ENCODE measurements at places on chromosomes 2 and 18. TPM values are rescaled to one million over a fixed set of nuclear protein-coding genes. Genes with fewer than 3 reads are reported as not detected.

The TFCP2L1 gene
- not detected for polyA plus RNA-seq

DNA sequence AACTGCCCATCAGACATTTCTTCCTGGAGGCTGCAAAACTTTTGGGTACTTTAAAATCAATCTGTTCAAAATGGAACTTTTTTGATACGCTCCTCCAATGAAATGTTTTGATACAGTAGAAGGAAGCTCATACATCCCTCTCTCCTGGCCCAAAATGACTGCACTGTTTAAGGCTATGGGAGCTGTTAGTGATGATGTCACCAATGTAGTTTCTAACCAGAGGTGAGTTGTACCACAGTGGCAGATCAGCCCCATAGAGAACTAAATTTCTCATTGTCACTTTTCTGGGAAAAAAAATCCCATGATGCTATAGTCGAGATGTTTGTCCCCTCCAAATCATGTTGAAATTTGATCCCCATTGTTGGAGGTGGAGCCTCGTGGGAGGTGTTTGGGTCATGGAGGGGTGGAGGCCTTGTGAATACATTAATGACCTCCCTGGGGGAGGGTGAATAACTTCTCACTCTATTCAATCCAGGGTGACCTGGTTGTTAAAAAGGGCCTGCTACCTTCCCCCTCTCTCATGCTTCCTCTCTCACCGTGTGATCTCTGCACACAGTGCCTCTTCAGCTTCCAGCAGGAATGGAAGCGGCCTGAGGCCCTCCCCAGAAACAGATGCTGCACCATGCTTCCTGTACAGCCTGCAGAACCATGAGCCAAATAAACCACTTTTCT, 117.4 kb upstream of the NPAS2 start:
- no peaks in the 10 kb centered on the region for H3K4me1 ChIP-seq
- DNase-seq, result no peak
- H3K36me3 ChIP-seq, result no peaks in the 10 kb centered on the region
- no peak overlapping the region for H3K4me3 ChIP-seq
- no peak overlapping the region for H3K27ac ChIP-seq
- H3K27me3 ChIP-seq, result peaks cover 3% of the 10 kb centered on the region

DNA sequence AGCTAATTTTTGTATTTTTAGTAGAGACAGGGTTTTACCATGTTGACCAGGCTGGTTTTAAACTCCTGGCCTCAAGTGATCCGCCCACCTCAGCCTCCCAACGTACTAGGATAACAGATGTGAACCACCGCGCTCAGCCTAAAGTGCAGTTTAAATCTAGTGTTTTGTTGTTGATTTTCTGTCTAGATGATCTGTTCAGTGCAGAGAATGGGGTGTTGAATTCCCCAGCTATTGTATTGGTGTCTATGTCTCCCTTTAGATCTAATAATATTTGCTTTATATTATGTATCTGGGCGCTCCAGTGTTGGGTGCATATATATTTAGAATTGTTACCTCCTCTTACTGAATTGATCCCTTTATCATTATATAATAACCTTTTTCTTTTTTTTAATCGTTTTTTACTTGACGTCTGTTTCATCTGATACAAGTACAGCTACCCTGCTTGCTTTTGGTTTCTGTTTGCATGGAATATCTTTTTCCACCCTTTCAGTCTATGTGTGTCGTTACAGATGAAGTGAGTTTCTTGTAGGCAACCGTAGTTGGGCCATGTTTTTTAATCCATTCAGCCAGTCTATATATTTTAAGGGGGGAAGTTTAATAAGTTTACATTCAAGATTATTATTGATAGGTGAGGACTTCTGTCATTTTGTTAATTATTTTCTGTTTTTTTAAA, 34.3 kb downstream of the GALM start:
- DNase-seq, result no peak
- H3K36me3 ChIP-seq, result no peaks in the 10 kb centered on the region
- H3K27me3 ChIP-seq, result no peaks in the 10 kb centered on the region
- no peaks in the 10 kb centered on the region for H3K4me1 ChIP-seq
- H3K4me3 ChIP-seq, result no peak overlapping the region

The AGAP1 gene
- 10.2 TPM for polyA plus RNA-seq

- H3K4me3 ChIP-seq, result no peak overlapping the region
- no peak overlapping the region for H3K27ac ChIP-seq
- no peak for DNase-seq
- no peaks in the 10 kb centered on the region for H3K4me1 ChIP-seq
- H3K36me3 ChIP-seq, result no peaks in the 10 kb centered on the region
Measured at GRCh38 chr2:124908411-124908810, 883.3 kb downstream of the CNTNAP5 start.

- no peaks in the 10 kb centered on the region for H3K36me3 ChIP-seq
- H3K27ac ChIP-seq, result no peak overlapping the region
- no peaks in the 10 kb centered on the region for H3K4me1 ChIP-seq
- H3K27me3 ChIP-seq, result no peaks in the 10 kb centered on the region
- DNase-seq, result no peak
Measured at GRCh38 chr2:224969095-224969494, 73.2 kb downstream of the DOCK10 start.

The MAP3K19 gene
- not detected for polyA plus RNA-seq

GRCh38 chr2:165601065-165601830, 131.8 kb downstream of the CSRNP3 start:
- H3K27me3 ChIP-seq, result peaks cover 2% of the 10 kb centered on the region
- H3K36me3 ChIP-seq, result no peaks in the 10 kb centered on the region
- H3K4me1 ChIP-seq, result no peaks in the 10 kb centered on the region

DNA sequence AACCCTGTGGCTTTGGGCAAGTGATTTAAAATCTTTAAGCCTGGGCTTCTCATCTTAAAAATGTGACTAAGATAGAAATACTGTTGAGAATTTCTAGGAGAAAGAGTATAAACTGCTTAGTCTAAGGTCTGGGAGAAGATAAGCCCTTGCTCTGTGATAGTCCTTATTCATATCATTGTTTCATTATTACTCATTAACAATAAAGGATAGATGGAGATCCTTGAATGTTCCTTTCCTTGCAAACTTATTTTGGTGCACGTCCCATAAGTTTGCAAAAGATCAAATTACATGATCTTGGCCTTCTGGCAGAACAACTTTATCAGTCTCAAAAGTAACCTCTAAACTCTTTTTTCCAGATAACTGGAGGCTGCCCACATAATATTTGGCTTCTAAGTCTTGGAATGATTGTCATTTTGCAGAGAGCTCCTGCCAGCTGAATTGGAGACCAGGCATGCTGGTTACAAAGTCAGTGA, 138.3 kb downstream of the FAM124B start:
- no peak for DNase-seq
- no peaks in the 10 kb centered on the region for H3K36me3 ChIP-seq
- peaks cover 3% of the 10 kb centered on the region for H3K27me3 ChIP-seq
- H3K27ac ChIP-seq, result no peak overlapping the region
- H3K4me3 ChIP-seq, result no peak overlapping the region
- no peaks in the 10 kb centered on the region for H3K4me1 ChIP-seq

DNA sequence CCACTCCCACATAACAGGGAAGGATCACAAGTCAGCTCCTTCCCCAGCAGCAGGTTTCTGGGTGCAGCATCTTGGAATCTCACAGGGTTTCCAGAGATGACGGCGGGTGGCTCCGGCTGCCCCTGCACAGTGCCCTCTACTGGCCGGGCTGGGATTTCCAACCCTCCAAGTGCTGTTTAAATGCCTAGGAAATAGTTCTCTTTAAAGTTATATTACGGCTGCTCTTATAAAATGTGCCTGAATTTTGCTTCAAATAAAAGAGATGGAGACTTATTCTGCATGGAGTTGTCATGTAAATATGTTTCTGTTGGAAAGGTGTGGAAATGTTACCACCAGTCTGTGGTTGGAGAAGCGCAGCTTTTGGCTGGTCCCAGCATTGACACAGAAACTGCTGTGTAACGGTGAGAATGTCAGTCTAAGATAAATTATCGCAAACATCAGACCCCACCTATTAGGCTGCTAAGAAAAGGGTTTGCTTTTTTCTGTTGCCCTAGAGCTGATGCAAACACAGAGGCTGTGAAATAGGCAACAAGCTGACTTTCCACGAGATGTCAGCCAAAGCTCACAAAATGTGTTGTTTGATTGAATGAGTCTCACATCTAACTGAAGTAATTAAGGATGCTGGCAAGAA, 3.3 kb upstream of the HJURP start:
- H3K27ac ChIP-seq, result no peak overlapping the region
- peaks cover 8% of the 10 kb centered on the region for H3K4me1 ChIP-seq
- no peaks in the 10 kb centered on the region for H3K36me3 ChIP-seq
- no peak overlapping the region for H3K4me3 ChIP-seq
- no peaks in the 10 kb centered on the region for H3K27me3 ChIP-seq

- peak; percentile 61 for DNase-seq
- no peak overlapping the region for H3K4me3 ChIP-seq
- no peaks in the 10 kb centered on the region for H3K36me3 ChIP-seq
- peaks cover 24% of the 10 kb centered on the region for H3K4me1 ChIP-seq
- no peak overlapping the region for H3K27ac ChIP-seq
Measured at GRCh38 chr2:40329739-40330030, 122.2 kb downstream of the SLC8A1 start.

The ICOS gene
- not detected for polyA plus RNA-seq
